RCC 7860 (cell line): ENCODE measurements at places on chromosomes 7 and 10.
A peak's percentile ranks its signal among the peaks of the same experiment; 100 is the strongest.

- DNase-seq, result peak; percentile 34
Observed at GRCh38 chr7:144854839-144855424, 19.1 kb upstream of the TPK1 start.

GRCh38 chr7:137519181-137519691 lies 175.7 kb upstream of the PTN start:
- no peak for DNase-seq

DNA sequence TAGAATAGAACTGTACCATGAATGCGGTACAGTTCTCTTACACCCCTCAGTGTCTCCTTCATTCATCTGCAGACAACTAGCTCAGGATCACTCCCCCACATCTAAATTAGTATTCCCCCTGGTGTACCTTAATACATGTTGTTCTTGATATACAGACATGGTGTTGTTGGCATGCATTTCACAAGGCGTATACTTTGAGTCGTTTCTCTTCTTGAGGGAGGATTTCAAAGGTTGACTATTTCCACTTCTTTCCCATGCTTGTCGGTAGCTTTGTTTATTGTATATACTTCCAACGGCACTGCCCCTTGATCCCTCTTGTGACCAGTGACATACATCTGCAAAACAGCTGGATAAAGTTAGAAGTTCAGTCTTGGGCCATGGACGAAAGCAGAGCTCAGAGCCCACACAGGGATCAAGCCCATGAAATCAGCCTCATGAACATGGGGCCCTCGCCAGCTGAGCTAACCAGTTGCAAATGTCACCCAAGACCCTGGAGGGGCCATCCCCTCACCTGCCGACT lies 8.6 kb downstream of the CPA4 start:
- no peak for DNase-seq

- no peak for DNase-seq
Observed at GRCh38 chr10:26579256-26580063, 118.0 kb upstream of the PDSS1 start.

- DNase-seq, result no peak
Observed at GRCh38 chr10:132461683-132462231, 64.8 kb downstream of the PWWP2B start.

GRCh38 chr7:123502201-123502600 lies 32.2 kb downstream of the IQUB start:
- no peak for DNase-seq

DNA sequence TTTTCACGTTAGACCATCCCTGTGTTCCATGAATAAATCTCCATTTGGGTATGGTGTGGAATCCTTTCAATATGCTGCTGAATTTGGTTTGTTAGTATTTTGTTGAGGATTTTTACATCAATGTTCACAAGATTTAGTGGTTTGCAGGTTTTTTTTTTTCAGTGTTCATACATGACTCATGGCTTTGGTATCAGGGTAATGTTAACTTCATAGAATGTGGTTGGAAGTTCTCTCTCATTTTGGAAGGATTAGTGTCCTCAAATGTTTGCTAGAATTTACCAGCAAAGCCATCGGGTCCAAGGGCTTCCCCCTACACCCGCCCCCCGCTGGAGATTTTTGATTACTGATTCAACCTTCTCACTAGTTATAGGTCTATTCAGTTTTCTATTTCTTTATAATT lies 398.0 kb downstream of the NXPH1 start:
- no peak for DNase-seq

- DNase-seq, result no peak
Observed at GRCh38 chr7:20958572-20958971, 171.9 kb upstream of the SP8 start.
